Placental pericyte (primary cell): ENCODE measurements at places on chromosomes 5 and 9. TPM values are rescaled to one million over a fixed set of nuclear protein-coding genes. Genes with fewer than 3 reads are reported as not detected.

TRIM36 gene
- total RNA-seq: 1.8 and 2.9 TPM in 2 replicates

ZFP37 gene
- 1.1 and 2.1 TPM in 2 replicates for total RNA-seq

RNF224 gene
- not detected in 2 replicates for total RNA-seq

CSF1R gene
- total RNA-seq: 0.66 and 1.1 TPM in 2 replicates

TNFSF15 gene
- total RNA-seq: 17.5 and 40.2 TPM in 2 replicates
